ENCODE measurements at places on chromosomes 3 and 15.

- no peak for DNase-seq
Measured at GRCh38 chr3:167559924-167560323, 86.1 kb upstream of the SERPINI2 start.

DNA sequence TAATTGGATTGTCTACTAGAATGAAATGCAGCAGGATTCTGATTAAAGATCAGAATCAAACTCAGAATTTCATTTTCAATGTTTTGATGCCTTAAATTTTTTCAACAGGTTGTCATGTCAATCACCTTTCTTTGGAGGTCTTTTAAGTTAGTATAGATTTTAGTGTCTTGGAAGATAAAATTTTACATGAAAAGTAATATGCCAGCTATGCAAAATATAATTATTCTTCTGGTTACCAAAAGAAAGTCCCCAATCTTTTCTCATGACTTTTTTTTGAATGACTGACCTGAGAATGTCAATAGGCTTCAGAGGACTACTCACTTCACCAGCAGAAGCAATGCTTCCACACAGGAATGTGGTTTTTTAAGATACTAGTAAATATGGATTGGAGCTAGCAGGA lies 4.3 kb downstream of the FGF7 start:
- no peak for DNase-seq

- no peak for DNase-seq
Measured at GRCh38 chr3:184778426-184779332, 33.3 kb upstream of the VPS8 start.

- DNase-seq = no peak
Measured at GRCh38 chr15:83961311-83961710, 274.3 kb upstream of the GOLGA6L4 start.

Data from anterior cingulate cortex (tissue), 58 donors.